ENCODE measurements at places on chromosomes 4 and X. TPM values are rescaled to one million over a fixed set of nuclear protein-coding genes. Genes with fewer than 3 reads are reported as not detected.

The BEX1 gene
- polyA plus RNA-seq: 0.34 TPM

The FAM47E gene
- 0.92 TPM for polyA plus RNA-seq

The ARR3 gene
- polyA plus RNA-seq: 0.41 TPM

The ADRA2C gene
- 3.4 TPM for polyA plus RNA-seq

The USP17L12 gene
- not detected for polyA plus RNA-seq

The SSX1 gene
- not detected for polyA plus RNA-seq

The RNF128 gene
- polyA plus RNA-seq: not detected
